ENCODE measurements at places on chromosomes 4 and X. TPM values are rescaled to one million over a fixed set of nuclear protein-coding genes. Genes with fewer than 3 reads are reported as not detected.

- H3K4me3 ChIP-seq = no peak overlapping the region
- no peaks in the 10 kb centered on the region for H3K36me3 ChIP-seq
- DNase-seq = no peak
- H3K4me1 ChIP-seq = no peaks in the 10 kb centered on the region
Measured at GRCh38 chrX:106791495-106791894, 11.0 kb upstream of the TBC1D8B start.

The ARAP2 gene
- 25.8 TPM for total RNA-seq

- no peaks in the 10 kb centered on the region for H3K27me3 ChIP-seq
- no peaks in the 10 kb centered on the region for H3K4me1 ChIP-seq
- no peak overlapping the region for H3K27ac ChIP-seq
- no peak for DNase-seq
- no peaks in the 10 kb centered on the region for H3K36me3 ChIP-seq
Measured at GRCh38 chr4:142983065-142983464, 137.0 kb upstream of the INPP4B start.

DNA sequence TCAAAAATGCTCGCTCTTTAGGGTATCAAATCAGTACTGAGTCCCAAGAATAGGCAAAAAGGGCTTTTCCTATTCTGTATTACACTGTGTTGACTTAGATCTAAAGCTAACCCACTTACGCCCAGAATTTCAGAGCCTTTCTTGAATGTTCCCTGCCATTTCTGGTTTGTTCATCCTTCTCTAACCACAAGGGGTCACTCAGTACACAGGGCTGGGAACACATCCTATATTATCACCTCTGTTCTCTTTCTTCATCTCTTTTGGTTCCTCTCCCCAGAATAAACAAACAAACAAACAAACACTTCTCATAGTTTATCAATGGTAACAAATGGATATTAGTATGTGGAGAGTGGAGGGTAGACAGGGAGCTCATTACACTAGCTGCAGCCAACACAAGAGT, 25.5 kb upstream of the MORC4 start:
- no peak overlapping the region for H3K27ac ChIP-seq
- H3K4me3 ChIP-seq = no peak overlapping the region
- DNase-seq = no peak
- H3K4me1 ChIP-seq = no peaks in the 10 kb centered on the region
- no peaks in the 10 kb centered on the region for H3K27me3 ChIP-seq

The MAMLD1 gene
- total RNA-seq = 2.5 TPM

The ATP1B4 gene
- not detected for total RNA-seq

Measured in PC-9 (cell line).